ENCODE measurements at places on chromosomes 12 and 14. TPM values are rescaled to one million over a fixed set of nuclear protein-coding genes. Genes with fewer than 3 reads are reported as not detected.

DNA sequence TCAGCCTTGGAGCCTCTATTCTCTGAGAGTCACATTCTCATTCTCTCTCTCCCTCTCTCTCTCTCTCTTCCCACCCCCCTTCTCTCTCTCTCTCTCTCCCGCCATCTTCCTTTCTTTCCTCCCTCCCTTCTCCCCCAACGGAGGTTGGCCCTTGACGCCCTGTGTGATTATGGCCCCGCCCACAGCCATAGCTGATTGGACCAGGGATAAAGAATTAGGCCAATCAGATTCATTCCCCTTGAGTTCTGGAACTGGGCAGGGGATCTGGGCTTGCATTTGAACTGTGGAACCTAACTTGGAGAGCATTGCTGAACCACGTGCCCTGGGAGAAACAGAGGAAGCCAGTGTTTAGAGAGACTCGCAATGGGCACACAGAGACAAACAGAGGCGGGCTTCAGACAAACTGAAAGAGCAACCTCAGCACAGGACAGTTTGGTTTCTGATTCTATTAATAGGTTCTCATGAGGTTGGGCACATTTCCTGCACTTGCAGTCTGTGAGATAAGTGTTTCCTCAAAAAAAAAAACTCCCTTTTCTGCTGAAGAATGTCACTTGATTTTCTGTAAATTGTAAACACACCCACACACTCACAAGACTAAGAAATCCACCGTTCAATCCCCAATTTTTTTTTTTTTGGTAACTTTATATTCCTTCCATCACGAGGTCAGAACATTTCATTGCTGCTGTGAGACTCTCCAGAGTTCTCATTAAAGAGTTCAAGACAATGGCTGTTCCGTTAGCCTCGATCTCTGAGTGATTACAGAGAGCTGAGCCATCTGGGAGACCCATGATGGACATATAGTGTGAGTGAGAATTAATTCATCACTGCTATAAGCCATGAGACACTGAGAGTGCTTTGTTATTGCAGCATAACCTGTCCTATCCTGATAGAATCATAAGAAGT, 3.5 kb upstream of the P2RX7 start:
- DNase-seq: peak; percentile 42
- H3K36me3 ChIP-seq: no peaks in the 10 kb centered on the region
- H3K27ac ChIP-seq: peak overlapping the region; percentile 79
- H3K27me3 ChIP-seq: no peaks in the 10 kb centered on the region

DNA sequence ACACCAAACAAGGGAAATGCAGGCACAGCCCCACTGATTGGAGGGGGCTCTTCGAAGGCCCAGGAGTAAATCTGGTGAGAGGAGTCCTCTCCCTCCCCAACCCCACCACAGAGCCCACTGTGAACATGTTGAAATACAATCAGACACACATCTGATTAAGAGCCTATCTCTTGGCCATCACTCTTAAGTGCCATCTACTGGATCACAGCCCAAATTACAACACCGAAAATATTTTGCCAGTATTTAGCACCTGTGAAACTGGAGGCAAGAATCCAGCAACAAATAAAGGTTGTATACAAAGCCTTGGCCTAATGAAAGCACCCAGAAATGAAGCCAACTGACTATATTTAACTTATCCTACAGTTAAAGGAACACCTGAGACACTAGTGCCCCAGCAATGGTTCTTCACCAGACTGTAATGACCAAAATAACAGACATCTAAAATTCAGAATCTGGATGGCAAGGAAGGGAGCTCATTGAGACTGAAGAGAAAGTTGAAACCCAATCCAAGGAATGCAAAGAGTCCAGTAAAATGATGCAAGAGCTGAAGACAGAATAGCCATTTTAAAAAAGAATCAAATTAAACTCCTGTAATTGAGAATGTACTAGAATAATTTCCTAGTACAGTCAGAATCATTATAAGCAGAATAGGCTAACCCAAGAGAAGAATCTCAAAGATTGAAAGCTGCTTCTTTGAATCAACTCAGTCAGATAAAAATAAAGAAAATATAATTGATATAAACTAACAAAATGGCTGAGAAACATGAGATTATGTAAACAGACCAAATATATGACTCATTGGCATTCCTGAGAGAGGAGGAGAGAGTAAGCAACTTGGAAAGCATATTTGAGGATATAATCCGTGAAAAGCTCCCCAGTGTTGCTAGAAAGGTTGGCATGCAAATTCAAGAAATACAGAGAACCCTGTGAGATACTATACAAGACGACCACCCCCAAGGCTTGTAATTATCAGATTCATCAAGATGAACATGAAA, 1117.0 kb downstream of the FLRT2 start:
- H3K4me3 ChIP-seq: no peak overlapping the region
- DNase-seq: no peak
- no peaks in the 10 kb centered on the region for H3K4me1 ChIP-seq
- no peak overlapping the region for H3K27ac ChIP-seq

DNA sequence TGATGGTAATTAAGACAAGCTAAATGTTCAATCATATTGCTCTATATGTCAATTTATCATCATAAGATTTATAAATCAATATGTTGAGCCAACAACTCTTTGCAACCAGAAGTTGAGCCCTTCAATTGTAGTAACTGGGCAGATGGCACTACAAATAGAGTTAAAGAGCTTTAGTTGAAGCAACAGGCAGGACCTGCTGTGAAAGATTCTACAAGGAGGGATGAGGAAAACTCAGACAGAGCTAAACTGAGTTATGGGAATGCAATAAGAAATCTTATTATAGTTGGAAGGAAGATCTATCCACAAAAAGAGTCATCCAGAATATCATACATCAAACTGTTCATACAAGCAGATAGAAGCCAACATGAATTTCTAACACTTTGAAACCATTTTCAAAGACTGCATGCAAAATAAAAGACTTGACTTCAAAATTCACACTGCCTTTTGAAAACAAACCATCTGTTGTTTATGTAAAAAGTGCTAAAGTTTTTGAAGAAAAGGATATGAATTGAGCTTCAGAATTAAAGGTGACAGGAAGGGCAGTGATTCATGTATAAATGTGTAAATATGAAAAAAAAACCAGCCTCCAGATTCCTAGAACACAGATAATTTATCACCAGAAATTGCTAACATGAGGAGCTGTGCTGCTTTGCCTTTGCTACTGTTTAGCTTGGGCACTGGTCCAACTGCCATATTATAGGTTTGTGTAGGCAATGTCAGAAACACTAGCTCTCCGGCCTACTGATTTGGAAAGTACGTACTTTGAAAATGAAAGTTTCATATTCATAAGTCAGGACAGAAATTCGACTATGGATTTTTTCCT, 133.2 kb downstream of the SLC35F4 start:
- no peaks in the 10 kb centered on the region for H3K36me3 ChIP-seq
- no peak for DNase-seq
- no peak overlapping the region for H3K27ac ChIP-seq
- no peaks in the 10 kb centered on the region for H3K27me3 ChIP-seq
- no peaks in the 10 kb centered on the region for H3K4me1 ChIP-seq
- no peak overlapping the region for H3K4me3 ChIP-seq

DNA sequence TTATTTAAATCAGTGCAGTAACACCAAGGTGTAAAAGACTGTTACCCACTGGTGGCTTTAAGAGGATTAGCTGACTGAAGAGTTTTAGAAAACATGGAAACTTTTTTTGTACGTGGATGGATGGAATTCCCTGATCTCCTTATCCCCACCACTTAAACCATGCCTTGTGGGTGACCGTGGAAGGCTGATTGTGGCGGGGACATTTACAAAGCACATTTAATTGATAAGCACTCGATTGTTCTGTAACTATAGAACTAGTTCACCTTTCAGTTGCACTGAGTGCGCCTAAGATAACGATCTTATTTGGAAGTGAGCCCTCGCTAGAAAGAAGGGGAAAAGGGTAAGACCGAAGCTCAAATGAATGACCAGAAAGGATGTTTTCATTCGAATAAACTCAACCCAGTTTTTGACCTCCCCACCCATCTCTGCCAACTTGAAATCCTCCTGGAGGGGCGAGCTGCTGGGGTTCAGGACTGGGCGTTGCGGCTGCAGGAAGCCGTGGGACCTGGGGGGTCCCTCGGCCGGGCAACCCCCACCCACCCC, 688 bp upstream of the RASSF3 start:
- peak overlapping the region; percentile 86 for H3K4me3 ChIP-seq
- no peaks in the 10 kb centered on the region for H3K36me3 ChIP-seq
- peaks cover 5% of the 10 kb centered on the region for H3K4me1 ChIP-seq
- DNase-seq: no peak
- H3K27ac ChIP-seq: peak overlapping the region; percentile 88

- DNase-seq: no peak
- H3K4me1 ChIP-seq: peaks cover 3% of the 10 kb centered on the region
- no peaks in the 10 kb centered on the region for H3K36me3 ChIP-seq
- no peak overlapping the region for H3K4me3 ChIP-seq
- H3K27me3 ChIP-seq: no peaks in the 10 kb centered on the region
Observed at GRCh38 chr14:97878727-97879126, 1081.5 kb downstream of the VRK1 start.

TAS2R42 gene
- not detected for total RNA-seq

JPH4 gene
- total RNA-seq: 0.21 TPM

RNF212B gene
- total RNA-seq: not detected

Measured in esophagus squamous epithelium (tissue), 5 donors.